Neuronal stem cell (in vitro differentiated cells): ENCODE measurements at places on chromosomes 1 and 21.

- DNase-seq, result no peak
Observed at GRCh38 chr1:65292861-65293593, 16.3 kb upstream of the DNAJC6 start.

DNA sequence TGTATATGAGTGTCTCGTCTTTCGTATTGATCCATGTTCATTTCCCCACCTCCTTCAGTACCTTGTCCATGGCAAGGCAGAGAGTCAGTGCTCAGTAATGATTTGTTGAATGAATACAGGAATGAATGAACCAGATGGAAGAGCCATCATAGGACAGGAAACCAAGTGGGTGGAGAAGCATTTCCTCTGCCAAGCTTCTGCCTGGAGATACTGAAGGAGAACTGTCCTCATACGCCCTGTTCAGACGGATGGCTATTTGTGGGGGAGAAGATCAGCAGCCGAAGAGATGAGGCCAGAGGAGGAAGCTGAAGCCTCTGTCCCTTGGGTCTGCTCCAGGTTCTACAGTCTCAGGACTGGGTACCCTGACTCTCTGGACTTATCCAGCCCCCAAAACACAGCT lies 5.8 kb downstream of the FAM43B start:
- no peak for DNase-seq

- DNase-seq, result no peak
Observed at GRCh38 chr1:173056365-173056764, 5.6 kb upstream of the TNFSF18 start.

DNA sequence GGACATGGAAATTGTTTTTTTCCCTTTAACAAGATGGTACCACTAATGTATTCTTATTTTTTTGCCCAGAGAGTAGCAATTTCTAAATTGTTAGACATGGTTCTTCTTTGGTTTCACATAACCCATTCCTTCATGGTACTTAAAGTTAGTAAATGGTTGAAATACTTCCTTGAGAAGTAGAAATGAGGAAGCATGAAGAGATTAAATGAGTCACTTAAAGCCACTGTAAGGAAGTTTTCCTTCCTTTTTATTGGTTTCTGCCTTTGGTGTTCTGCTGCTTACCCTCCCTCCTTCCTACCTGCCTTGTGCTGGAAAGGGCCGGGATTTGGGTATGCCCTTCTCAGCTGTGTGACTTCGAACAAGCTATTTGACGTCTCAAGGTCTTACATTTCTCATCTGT lies 101.0 kb downstream of the KIF26B start:
- no peak for DNase-seq

GRCh38 chr1:169527001-169527400 lies 41.3 kb upstream of the SLC19A2 start:
- no peak for DNase-seq

DNA sequence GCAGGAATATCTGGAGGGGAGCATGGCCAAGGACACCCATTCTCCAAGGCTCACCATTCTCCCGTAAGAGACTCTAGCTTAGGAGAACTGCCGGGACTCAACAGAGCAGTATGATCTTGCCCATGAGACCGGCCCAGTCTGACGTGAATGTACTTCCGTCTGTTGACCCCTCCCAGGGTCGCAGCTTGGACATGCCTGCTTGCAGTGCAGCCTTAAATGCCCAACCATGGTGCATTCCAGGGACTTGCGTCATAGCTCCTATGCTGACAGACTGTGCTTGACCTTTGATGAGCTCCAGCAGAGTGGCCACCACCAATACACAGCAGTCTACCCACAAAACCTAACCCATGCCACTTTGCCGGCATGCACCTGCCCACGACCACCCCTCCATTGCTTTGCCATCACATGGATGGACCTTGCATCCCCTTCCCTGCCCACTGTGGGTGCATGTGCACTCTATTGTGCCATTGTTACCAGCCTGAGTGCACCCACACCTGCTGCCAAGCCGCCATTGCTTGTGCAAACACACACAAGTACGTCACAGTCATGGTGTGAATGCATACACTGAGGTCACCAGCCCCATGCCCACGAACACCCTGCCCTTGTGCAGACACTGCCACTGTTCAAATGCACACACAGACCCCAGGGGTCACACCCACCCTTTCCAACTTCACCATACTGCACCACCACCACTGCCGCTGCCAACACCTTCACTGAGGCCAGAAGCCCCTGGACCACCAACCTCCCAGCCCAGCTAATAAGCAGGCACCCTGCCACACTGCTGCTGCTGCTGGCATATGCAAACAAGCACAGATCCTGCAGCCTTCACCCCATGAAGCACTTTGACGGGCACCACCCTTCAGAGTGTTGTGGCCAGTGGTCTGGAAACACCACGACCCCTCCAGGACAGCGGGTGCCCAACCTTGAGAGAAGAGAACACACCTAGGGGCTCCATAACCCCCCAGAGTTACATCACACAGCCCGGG lies 1141.3 kb downstream of the BRINP3 start:
- DNase-seq, result no peak

DNA sequence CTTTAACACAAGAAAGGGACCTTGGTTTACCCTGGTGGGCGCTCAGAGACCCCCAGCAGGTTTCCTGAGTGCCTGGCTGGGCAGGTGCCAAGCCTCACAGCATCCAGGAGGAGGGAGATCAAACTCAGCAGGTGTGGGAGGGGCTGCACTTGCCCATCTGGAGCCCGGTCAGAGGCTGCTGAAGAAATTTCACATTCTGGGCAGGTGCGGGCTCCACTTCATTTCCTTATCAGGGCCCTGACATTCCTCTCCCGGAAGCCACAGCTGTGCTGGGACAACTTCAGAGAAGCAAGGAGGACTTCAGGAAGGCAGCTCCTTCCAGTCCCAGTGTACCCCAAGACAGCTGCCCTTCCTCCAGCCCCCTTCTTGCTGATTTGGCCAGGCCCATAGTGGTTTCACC lies 82.9 kb downstream of the ITPKB start:
- no peak for DNase-seq

DNA sequence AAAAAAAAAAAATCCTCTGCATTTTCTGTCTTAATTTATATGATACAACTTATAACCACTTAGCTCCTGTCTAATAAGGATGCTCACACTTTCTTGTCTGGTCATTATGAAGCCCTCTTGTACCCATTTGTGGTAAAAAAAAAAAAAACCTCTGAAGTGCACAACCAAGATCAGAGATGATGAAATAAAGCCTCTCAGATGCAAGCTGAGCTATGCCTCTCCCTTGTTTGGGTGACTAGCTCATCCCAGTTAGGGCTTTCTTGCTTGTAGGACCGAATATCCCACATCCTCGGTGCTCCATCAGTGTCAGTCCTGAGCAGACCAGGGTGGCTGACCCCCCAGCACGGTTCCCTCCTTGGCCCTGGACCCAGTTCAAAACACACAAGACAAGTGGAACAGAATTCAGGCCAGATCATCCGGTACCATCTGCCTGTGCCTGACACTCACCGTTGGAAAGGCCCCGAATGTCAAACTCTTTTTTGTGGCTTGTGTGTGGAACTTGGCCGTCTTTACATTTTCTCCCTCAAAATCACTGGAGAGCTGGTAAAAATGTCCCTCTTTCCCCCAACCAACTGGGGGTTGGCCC lies 6.3 kb upstream of the SELENON start:
- no peak for DNase-seq

DNA sequence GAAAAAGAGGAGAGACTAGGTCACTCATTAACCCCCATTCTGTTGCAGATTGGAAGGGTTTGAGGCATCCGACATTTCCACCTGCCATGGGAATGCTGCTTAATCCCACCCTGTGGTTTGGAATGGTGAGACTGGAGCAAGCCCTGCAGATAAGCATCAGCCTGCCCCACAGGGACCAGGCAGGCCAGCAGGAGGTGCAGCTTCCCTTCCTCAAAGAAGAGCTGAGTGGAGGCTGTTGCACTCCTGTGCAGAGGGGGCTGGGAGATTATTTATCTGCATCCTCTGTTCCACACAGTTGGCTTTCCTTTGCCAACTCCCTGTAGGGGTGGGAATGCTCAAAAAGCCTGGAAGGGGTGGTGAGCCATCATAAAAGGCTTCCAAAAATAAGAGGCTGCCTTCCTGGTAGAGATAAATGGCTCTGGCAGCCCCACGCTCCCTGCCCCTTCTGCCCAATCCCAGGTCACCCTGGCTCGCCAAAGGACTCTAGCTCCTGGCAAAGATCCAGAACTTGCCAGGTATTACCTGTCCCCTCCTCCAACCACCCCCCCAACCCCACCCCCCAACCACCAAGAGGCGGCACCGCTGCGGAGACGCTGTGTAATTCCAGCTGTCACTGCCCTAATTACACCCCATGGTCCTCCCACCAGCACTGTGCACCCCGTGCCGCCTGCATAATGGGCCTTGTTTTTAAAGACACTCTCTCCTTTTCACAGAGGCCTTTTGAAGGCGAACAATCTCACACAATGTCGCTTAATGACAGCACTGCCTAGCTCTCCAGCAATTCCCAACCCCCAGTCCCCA lies 83.0 kb upstream of the ZC3H12A start:
- DNase-seq, result no peak

GRCh38 chr1:227544067-227545050 lies 19.0 kb upstream of the ZNF678 start:
- DNase-seq, result no peak

DNA sequence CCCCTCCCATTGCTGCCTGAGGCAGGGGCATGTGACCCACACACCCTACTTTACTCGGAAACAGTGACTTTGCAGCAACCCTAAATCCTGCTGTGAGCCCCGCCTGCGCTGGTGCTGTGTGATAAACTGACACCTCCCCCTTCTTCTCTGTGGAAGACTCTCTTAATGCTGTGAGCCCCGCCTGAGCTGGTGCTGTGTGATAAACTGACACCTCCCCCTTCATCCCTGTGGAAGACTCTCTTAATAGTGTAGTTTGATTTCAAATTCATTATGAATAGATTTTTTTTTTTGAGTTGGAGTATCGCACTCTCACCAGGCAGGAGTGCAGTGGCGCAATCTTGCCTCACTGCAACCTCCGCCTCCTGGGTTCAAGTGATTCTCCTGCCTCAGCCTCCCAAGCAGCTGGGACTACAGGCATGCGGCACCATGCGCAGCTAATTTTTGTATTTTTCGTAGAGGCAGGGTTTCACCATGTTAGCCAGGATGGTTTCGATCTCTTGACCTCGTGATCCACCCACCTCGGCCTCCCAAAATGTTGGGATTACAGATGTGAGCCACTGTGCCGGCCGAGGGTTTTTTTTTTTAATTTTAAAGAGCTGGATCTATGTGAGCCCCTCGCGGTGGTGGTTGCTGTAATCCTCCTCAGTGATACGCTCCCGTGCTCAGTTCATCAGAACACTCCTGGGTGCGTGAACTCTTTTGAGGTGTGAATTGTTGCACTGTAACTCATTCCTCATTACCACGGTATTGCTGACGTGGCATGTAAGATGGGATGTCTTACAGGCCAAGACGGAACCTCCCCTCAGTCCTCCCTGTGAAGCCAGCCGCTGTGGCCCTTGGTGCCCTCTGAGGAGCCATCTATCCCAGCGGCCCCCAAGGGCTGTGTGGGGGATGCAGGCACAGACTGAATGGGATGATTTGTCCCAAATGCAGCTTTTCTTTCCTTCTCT lies 60.3 kb downstream of the GALNT2 start:
- no peak for DNase-seq

- DNase-seq, result no peak
Observed at GRCh38 chr1:201593200-201593921, 54.4 kb downstream of the NAV1 start.

DNA sequence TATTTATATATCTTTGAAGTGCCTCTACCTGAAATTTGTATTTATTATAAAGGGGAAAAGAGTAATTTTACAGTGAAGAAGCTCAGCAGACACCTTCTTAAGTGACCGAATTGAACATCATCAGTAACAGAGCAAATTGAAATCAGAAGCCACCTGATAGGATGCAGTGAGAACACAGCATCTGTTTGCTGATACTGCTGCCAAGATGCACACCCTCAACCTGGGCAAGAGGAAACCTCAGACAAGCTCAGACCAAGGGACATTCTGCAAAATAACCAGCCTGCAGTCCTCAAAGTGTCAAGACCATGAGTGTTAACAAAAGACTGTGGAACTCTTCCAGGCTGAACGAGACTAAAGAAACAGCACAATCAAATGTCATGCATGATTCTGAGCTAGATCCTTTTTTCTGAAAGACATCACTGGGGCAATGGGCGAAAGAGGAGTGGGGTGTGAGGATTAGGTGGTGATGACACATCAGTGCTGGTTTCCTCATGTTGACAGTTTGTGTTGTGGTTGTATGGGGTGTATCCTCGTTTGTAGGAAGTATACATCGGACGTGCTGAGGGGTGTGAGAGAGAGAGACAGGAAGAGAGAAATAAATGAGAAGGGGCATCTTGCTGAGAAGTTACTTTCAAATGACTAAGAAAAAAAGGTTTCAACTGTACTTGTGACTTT lies 103.7 kb downstream of the ABCA4 start:
- no peak for DNase-seq

- no peak for DNase-seq
Observed at GRCh38 chr1:15339570-15339969, 70.1 kb upstream of the EFHD2 start.

GRCh38 chr1:187951817-187952216 lies 1123.1 kb downstream of the PLA2G4A start:
- DNase-seq, result no peak

GRCh38 chr1:232987046-232987773 lies 36.8 kb downstream of the NTPCR start:
- no peak for DNase-seq

- no peak for DNase-seq
Observed at GRCh38 chr1:180135535-180135934, 19.1 kb upstream of the QSOX1 start.

DNA sequence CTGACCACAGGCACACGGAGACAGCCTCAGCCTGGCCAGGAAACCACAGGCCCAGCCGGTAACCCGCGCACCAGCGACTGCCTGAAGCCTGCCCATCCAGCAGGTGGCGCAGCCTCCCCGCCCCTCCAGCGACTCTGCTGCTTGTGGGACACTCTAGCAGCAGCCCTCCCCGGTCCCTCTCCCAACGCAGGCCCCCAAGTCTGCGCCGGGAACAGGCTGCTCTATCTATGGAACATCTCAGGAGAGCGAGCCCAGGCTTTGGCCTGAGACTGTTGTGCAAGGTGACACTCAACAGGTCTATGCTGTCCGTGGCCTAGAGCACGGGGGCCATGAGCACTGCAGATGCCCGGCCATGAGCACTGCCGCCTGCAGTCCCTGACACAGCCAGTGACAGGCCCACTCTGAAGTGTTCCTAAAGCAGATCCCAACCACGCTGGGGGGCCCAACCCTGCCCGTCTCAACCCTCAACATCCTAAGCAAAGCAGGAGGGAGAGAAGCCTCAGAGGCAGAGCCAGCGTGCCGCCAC lies 28.4 kb downstream of the WDR4 start:
- DNase-seq, result no peak

- no peak for DNase-seq
Observed at GRCh38 chr1:215502081-215502480, 65.0 kb upstream of the KCTD3 start.

DNA sequence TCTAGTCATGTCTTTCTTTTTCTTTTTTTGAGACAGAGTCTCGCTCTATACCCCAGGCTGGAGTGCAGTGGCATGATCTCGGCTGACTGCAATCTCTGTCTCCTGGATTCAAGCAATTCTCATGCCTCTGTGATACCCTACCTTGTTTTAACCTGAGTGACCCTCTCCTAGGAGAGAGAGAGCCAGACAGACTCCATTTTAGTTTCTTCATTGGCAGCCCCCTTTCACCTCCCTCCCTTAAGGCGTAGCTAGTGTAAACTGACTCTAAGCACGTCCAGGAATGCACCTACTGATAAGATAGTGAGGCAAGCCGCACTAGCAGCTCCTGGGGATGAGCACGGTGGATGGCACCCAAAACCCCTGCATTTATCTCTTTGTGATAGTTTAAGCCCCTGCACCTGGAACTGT lies 5.2 kb upstream of the PKNOX1 start:
- no peak for DNase-seq
